ENCODE measurements at places on chromosomes 16 and 17.
A peak's percentile ranks its signal among the peaks of the same experiment; 100 is the strongest.

DNA sequence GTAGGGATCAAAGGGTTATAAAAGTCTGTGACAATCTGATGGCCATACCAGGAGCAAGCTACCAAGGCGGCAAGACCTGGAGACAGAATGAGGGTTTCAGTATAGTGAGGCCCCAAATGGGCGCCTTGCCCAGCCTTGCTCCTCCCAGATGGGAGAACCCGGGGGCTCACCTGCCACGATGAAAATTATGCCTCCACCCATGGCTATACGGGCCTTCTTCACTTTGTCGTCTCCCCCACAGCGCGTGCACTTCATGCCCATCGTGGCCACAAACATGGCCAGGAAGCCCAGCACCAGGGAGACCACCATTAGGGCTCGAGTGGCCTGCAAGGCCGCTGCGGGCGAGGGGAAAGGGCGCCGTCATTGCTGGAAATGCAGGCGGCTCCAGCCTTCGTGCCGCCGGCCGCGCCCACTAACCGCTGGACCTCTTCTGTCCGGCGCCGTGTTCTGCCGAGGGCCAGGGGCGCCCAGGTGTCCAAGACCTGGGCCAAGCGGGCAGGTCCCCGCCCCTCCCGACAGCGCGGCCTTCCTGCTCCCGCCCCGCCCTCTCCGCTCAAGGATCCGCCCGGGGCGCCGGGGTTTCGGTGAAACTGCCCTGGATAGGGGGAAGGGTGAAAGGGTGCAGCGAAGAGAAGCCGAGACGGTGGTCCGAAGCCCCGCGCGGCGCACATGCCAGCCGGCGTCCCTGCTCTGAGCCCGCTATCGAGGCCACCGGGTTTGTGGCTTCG, 1.5 kb downstream of the CLDN7 start:
- DNase-seq, result no peak

GRCh38 chr16:824194-824593, 23.7 kb upstream of the GNG13 start:
- no peak for DNase-seq

GRCh38 chr17:42617956-42618431, 8.5 kb downstream of the TUBG1 start:
- DNase-seq, result no peak

DNA sequence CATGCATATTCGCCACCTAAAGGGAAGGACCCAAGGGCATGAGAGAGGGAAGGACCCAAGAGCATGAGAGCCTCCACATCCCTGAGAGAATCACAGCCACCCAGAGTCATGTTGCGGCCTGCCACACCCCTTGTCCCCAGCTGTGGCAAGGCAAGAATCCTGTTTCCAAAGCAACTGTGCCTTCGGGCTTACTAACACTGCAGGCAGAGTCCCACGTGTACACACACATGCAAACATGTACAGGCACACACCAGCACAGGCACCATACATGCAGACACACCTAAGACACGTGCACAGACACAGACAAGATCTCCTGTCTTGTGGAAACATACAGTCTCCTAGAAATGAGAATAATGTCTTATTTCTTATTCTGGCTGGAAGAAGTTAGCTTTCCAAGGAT, 92.4 kb upstream of the CDYL2 start:
- DNase-seq, result no peak

GRCh38 chr16:73998707-73999106, 297.9 kb upstream of the PSMD7 start:
- DNase-seq, result no peak

DNA sequence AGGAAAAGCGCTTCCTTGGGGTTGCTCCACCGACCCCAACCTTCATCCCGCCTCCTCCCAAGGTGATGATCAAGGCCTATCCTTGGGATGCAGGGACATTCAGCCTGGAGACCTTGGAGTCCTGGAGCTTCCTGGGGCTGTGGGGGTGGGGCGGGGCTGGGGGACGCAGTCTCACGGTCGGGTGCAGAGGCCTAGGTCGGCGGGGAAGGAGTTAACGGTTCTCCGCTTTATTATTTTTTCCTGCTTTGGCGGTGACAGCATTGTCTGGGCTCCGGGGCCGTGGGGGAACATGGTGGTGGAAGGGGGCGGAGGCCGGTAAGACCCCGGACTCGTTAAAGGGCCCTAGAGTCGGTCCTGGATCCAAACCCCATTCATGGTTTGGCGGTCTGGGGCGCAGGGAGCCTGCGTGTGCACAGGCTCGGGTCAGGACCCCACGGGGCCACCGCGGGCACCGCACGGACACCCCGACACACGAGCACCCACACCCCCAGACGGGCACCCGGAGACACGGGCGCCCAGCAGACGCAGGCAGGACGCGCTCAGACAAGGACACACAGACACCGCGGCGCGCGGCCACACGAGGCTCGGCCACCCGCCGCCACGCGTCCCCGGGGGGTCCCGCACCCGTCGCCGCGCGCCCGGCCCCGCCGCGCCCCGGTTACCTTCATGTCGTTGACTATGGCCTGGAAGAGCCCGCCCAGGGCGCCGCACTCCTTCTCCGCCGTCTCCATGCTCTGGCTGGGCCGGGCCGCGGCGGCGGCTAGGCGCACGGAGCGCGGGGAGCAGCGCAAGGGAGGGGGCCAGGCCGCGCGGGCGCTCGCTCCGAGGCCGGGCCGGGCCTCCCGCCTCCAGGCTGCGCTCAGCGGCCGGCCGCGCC, 554 bp downstream of the MTSS2 start:
- no peak for DNase-seq

GRCh38 chr17:64103391-64104364, 26.3 kb downstream of the ERN1 start:
- DNase-seq, result no peak

GRCh38 chr17:70121126-70121525, 46.1 kb downstream of the KCNJ16 start:
- DNase-seq, result no peak

DNA sequence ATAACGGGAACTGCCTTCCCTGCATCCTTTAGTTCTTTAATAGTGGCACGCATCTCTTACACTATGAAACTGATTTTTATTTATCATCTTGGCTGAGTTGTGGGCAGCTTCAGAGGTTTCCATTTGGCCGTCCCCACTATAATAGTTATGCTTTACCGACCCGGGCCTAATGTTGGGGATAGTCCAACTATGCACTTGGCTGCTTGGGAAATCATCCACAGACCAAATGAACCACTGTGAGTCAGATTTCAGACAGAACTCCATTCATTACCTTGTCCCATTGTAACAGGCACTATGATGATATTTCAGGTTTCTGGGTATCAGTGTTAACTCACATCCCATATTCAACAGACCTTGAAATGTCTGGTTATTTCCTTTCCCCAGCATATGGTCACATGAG, 6.1 kb upstream of the SLFN5 start:
- DNase-seq, result no peak

DNA sequence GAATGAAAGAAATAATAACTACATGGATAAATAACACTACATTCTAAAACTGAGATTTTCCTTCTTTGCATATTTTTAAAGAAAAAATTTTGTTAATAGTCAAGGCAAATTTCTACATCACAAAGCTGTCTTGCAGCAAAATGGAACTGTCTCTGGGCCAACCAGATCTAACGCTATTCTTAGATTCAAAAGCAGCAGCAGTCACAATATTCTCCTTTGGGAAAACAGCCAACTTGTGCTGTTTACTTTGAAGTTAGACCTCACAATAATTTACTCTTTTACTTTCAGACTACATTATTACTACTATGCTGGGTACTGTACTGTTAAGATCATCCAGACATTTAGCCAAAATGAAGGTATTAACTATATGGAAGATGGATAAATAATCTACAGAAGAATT, 189.1 kb downstream of the CEP112 start:
- DNase-seq, result no peak

DNA sequence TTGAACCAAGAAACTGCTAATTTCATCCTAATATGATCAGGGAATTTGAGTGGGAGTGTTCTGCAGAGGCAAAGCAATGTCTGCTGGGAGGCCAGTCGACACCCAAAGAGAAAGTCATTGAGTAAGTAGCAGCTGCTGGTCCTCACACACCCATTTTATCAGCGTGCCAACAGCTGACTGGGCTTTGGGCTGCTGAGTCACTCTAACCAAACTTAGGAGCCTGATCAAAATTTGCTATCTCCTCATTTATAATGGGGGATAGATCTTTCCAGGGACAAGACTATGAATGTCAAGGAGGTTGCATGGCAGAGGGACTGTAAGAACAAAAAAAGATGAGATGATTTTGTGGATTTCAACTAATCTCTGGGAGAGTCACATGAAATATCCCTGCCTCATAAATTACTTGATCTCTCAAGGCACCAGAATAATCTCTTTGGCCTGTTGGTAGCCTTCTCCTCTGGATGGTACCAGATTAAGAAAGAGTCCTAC, 32.9 kb downstream of the CPSF4L start:
- peak; percentile 67 for DNase-seq

DNA sequence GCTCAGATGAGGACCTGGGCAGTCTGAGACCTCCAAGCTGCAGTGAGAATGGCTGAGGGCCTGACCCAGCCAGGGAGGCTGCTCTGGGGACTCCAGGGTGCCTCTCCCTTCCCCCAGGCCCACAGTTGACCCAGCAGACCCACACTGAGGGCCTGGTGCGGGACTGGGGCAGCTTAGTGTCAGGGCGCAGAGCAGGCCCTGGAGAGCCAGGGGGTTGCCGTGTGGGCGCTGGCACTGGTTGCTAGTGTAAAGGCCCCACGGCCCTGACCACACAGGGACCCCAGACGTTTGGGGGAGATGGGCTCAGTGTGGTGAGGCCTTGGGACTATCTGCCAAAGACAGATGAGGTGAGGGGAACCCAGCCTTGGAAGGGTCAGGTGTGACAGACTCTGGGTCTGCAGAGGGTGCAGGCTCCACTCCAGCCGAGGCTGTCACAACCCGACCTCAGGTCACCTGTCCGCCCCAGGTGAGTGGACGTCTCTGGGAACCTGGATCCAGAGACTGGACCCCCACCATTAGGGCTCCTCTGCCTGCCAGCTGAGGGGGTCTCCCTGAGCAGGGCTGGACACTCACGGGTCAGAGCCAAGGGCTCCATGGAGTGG, 50.8 kb upstream of the GNG13 start:
- DNase-seq, result no peak

- DNase-seq, result no peak
Measured at GRCh38 chr16:4293181-4293716, 20.4 kb upstream of the TFAP4 start.
